NCI-H1048 (cell line): ENCODE measurements at places on chromosomes 3 and 15.

DNA sequence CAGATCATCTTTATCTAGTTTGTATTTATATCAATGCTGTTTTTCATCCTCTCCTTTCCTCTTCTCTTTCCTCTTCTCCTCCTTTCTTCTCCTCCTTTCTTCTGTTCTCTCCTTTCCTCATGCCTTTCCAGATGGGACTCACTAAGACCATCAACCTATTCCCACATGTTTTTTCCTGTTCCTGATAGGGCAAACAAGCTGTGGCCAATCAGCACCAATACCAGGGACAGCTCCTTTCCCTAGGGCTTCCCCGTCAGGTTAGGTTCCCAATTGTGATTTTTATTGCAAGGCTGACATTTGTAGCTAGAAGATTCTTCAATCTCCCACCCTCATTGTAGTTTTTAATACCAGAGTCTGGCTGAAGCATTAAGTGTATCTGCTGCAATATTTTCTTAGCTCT lies 76.3 kb upstream of the COL8A1 start:
- no peak for DNase-seq

- DNase-seq = no peak
These were observed 2.6 kb upstream of the NEO1 start for GRCh38 chr15:73049564-73050215.

DNA sequence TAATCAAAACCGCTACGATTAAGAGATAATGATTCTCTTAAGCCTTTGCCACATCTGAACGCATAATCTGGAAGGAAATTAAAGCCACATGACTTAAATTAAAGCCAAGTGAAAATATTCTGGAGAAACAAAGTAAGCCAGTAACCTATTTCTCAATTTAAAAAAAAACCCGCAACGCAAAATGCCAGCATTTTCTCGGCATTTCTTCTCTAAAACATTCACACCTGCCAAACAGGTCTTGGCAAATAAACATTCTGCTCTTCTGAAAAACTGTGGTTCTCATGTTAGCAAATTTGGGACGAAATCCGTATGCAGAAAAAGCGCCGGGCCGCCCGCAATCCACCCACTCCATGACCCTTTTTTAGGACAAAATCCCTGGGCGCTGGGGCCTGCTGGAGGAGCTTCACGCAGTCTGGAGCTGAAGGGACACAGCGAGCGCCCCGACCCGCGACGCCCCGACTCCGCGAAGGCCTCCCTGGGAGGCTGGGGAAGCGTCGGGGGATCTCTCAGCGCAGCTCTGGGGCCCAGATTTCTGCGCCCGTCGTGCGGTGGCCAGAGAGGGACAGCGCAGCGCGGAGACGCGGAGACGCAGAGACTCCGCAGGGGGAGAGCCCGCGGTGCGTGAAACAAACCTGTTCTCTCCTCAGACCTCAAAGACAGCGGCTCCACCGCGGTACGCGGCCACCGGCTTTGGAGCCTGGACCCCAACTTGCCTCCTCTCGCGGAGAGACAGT lies 471 bp downstream of the NKIRAS1 start:
- no peak for DNase-seq

GRCh38 chr3:18238332-18238731 lies 186.8 kb downstream of the SATB1 start:
- no peak for DNase-seq

DNA sequence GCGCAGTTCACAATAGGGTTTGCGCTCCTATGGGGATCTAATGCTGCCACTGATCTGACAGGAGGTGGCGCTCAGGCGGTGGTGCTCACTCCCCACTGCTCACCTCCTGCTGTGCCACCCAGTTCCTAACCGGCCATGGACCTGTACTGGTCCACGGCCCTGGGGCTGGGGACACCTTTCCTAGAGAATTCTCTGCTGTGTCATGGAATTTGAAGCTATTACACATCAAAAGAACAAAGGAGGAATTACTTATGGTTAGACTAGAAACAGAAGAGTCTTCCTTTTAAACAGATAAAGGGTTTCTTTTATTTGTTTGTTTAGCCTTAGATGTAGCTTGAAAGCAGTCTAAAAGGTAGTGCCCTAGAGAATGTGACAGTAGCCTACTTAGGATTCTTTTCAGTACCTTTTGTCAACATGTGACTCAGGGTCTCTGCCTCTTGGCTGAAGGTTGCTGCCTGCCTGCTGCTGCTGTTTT lies 50.3 kb downstream of the PAK2 start:
- no peak for DNase-seq

- DNase-seq = peak; percentile 3
These were observed 45.0 kb downstream of the ESYT3 start for GRCh38 chr3:138479438-138479863.

DNA sequence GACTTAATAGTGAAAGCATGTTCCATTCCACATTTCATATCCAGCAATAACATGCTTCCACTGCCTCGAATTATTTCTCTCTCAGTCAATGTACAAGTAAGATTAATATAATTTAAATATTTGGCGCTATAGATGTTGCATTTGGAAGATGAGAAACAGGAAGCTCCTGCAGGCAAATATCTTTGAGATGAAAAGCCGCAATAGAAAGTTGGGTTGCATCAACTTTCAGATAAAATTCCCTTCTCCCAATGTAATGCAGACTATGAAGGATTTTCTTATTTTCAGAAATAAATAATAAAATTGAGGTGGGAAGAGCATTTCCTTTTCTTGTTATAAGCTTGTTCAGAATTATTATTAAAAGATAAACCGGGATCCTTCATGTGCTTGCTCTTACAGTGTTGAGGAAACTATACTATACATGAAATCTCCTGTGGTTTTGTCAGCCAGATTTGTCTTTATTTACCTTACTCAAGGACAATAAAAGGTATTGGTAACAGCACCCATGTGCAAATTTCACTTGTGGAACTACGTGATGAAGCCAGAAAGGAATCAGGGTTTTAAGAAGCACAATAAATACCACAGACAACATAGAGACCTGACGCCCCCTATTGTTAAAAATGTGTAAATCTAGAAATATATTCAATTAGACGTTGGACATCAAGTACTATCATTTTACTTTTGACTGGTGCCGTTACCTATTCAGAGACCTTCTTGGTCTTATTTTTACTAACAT lies 307.0 kb downstream of the ARPP21 start:
- no peak for DNase-seq

DNA sequence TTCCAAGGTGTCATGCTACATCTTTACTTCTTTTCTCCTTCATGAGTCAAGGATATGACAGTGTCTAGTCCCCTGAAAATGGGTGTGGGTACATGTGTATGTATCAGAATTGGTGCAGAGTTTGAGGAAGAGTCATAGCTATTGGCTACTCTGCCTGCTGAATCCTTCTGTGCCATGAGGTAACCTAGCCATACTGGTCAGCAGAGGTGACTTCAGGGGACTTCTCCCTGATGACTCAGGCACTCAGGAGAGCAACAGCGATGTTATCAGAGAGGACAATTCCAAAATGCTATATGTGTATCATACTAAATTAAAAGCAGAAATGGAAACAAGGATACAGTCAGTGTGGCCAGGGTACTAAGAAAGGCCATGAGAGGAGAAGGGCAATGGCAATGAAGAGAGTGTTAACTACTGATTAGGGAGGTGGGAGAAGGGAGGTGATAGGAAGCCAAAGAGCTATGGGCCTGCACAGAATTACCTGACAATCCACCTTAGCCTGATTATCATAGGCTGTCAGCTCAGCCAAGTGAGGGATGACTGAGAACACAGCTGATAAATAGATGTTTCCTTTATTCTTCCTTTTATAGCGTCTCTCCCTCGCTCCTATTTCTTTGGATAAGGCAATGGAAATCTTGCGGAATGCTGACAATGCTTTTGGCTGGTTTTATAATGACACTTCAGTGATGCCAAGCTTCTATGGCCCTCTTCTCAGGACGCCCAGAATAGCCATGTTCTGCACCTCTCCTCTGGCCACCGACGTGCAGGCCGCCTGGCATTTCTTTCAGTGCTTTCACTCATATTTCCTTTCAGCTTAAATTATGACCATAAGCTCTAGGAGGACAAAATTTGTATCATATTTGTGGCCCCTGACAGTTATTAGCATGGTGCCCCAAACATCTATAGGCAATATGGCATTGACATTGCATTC lies 90.6 kb downstream of the FGF12 start:
- DNase-seq = no peak
